ENCODE measurements at places on chromosomes 2 and 18.

- DNase-seq: no peak
Measured at GRCh38 chr2:77008853-77009252, 513.3 kb downstream of the LRRTM4 start.

DNA sequence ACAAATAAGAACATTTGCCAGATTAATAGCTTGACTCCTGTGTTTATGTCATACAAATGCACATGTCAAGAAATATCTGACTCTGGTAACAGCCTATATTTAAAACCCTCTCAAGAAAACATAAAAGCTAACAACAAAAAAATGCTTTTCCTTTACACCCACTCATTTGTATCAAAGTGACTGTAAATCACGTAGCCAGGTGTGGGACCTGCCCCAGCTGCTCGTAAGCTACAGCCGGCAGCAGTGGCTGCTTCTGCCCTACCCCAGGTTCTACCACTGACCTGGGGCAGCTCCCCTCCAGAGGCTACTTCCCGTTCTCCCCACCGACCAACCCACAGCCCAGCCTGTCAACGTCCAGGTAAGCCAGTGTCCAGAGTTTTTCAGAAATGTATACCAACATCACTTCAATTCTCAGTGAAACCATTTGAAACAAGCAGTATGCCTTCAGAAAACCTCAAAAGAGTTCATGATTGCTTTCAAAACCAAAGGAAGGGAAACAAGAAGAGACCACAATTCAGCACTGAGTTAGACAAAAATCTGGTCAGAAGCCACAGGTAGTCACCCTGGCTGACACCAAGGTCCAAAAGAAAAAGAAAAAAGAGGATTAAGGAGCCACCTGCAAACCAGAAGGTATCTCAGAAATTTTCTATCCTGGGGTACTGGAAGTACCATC, 40.4 kb downstream of the KIDINS220 start:
- DNase-seq: no peak

DNA sequence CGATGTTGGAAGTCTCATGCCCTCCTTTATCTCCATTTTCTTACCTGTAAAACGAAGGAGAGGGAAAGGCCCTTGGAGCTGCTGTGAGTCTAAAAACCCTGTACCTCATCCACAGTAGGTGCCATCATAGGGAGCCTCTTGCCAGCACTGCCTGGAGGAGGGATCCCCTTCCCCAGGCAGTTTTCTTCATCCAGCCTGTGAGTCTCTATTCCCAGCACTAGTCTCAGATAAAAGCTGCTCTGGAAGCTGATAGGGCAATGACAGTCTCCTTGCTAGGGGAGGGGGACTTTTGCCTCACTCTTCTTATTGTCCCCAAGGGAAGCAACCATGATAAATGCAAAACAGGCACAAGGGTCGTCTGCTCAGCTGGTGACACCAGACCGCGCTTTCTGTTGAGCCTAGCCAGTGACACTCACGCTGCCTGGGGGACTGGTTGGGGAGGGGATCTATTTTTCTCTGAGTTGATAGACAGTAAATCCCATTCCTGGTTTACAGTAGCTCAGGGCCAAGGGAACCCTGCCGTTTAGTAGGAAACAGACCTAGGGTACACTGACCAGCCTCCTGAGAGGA, 139.5 kb upstream of the NABP1 start:
- DNase-seq: no peak

- no peak for DNase-seq
Measured at GRCh38 chr2:101149241-101150192, 1.7 kb downstream of the TBC1D8 start.

GRCh38 chr18:29174891-29175290, 998.0 kb upstream of the CDH2 start:
- no peak for DNase-seq

DNA sequence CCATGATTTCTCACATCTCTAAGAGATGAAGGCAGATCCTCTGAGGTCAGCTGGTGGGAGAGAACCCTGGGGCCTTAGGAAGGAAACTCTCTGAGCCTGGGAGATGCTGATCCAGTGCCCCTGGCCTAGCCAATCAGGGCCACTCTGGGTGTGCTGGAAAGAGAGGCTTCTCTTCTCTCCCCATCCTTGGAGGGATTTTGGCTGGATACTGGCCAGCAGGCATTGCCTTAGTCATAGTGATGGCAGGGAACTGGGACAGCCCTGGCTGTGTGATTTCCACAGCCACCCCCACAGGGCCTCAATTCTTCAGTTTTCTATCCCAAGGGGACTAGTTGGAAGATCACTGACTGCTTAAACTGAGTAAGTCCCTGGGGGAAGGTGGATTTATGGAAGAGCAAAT, 26.6 kb upstream of the PLB1 start:
- DNase-seq: no peak

- no peak for DNase-seq
Measured at GRCh38 chr2:78999406-78999805, 26.1 kb upstream of the REG3G start.

- DNase-seq: no peak
Measured at GRCh38 chr2:138633049-138633448, 131.5 kb downstream of the SPOPL start.

- no peak for DNase-seq
Measured at GRCh38 chr2:66929632-66930338, 467.3 kb upstream of the ETAA1 start.

GRCh38 chr2:241865957-241866789, 3.4 kb upstream of the RTP5 start:
- DNase-seq: no peak

DNA sequence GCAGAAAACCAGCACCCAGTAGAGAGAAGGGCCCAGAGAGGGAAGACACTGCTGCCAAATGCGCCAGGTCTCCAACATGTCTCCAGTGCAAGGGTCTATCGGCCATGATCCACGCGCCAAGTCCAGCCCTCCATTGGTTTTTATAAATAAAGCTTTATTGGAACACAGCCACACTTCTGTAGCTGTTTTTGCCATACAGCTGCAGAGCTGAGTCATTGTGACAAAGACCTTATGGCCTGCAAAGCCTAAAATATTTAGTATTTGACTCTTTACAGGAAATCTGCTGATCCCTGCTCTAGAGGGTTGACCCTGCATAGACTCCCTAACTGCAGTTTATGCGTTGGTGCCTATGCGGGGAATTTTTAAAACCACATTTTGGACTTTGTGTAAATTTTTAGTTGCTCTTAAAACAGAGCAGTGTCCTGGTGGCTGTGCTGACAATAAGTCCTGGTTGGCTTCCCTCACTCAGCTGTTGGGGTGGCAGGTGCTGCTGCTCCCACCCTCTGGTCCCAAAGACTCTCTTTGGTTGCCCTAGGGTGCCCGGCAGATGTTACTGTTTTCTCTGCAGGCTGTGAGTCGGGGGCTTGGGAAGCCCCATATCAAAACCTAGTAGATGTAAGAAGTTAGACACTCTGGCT, 154.9 kb downstream of the CTIF start:
- no peak for DNase-seq

DNA sequence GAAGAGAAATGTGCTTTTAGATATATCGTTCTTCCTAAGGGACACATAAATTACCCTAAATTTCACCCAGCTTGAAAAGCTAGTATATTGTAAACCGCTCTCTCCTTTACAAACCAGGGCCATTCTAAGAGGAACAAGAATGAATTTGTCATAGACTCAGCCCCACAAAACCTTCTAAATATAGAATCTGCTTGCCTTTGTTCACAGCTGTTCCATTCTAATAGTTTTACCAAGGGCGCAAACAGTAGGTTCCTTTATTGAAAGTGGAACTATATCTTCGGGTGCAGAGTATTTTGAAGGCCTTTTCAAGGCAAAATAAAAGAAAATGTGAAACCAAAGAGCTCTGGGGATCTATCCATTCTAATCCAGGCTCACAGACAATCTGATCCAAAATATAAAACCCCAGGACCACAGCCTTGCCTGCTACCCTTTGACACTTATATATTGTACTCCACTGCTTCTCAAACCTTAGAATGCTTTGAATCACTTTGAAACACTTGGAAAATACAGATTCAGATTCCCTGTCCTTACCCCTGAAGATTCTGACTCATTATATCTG, 316.8 kb downstream of the PAX3 start:
- no peak for DNase-seq

GRCh38 chr2:112686348-112687217, 34.2 kb upstream of the NT5DC4 start:
- DNase-seq: no peak

- DNase-seq: no peak
Measured at GRCh38 chr18:77522051-77522675, 272.5 kb downstream of the GALR1 start.

DNA sequence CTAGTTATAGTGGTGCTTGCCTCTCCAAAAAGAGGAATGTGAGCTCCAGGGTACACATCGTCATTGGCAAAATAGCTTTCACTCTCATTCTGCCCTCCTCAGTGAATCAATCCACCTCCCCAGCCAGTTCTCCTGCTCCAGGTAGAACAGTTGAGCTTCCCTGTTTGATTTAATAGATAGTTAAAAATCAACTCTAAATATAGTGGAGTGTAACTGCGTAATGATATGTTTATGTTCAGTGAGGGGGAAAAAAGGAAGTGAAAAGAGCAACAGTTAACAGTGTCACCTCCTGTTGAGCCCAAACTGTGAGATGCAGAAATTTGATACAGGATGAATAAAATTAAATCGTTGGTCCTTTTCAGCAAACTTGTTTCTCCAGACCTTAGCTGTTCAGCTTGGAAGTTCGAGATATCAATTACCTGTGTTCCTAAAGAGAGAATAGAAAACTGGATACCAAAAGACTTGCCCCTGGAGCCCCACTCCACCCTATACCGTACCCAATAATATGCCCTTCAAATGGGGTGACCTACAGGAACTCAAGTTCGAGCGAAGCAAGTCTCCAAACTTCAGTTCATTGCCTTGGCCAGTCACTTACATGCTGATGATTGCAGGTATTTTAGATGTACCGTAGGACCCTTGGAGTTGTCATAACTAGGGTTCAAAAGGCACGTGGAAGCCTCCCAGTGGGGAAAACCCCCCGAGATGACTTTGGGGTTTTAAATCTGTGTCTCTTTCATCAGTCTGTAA, 708.4 kb downstream of the RNF144A start:
- DNase-seq: no peak

- no peak for DNase-seq
Measured at GRCh38 chr18:26176134-26176533, 42.5 kb downstream of the PSMA8 start.

- DNase-seq: no peak
Measured at GRCh38 chr2:29240601-29241000, 125.4 kb downstream of the CLIP4 start.

- no peak for DNase-seq
Measured at GRCh38 chr2:53259395-53260009, 508.1 kb upstream of the CHAC2 start.
